Fibroblast of the conjunctiva (primary cell): ENCODE measurements at places on chromosomes 2 and 18.

DNA sequence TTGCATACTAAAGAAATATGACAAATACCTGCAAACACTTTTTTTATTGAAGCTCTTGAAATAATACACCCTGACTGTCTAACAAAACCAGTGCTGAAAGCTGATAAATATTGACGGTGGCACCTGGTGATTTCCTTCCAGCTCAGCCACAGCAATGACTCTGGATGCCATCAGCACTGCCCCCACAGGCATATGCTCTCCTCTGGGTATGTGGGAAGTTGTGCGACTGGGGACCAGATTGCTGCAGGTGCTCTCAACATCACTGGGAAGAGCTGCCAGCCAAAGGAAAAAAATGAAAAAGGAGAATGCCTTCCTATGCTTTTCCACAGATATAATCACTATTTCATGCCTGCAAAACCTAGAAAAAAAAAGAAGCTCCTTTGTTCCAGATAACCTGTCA, 141.5 kb downstream of the PIGN start:
- DNase-seq, result no peak

DNA sequence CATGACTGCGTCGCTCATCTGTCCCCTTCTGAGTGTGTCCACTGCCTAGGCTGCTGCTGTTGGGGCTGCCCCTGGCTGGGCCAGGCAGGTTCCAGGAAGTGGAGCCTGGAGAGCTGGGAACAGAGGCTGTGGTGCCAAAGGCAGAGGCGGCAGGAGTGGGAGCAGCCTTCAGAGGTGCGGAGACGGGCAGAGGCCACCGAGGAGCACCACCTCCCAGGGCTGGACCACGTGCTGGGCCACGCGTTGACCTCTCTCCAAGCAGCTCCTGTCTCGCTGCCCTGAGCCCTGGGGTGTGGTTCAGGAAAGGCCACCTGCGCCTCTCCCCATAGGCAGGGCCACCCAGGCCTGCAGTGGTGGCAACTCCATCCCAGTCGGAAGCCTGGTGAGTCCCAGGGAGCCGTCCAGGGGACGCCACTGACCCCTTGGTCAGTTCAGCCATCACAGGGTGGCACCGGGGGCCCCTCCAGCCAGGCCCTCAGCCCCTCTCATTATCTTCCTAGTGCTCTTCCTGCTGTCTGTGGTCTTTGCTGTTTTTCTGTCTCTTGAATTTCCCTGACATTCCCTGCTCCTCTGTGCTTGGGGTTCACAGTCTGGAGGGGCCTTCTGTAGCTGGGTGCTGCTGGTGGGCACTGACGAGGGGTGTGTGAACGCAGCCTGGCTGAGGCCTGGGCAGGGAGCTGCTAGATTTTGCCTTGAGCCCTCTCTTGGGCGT, 122.8 kb upstream of the HS6ST1 start:
- DNase-seq, result no peak

DNA sequence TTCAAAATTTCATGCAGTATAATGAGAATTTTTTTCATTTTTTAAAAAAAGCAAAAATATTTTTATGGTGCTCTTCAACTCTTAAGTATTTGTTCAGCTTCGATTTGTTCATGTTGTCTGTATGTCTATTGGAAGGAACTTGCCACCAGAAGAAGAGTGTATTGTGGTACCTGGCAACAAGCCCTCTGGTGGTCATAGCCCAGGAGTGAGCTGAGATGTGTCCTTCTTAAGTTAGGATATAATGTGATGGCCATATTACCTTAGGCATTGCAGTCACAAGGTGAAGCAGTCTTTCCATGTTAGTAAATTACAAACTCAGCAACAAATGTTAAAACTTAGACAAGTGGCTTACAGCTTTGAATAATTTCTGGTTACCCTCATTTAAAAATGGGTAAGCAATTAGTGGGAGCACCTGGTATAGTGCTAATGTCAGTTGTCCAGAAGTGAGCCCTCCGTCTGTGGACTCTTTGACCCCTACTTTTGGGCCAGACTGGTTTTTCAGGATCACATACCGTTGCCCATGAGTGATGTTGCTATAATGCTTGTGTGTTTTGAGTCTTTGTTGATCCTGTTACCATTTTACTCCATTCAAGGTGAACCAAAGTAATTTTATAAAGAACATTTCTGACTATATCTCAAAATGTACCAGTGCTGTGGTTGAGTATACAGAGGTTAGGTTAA, 57.4 kb downstream of the MYO1B start:
- no peak for DNase-seq

GRCh38 chr2:105597011-105597805, 147.5 kb upstream of the NCK2 start:
- DNase-seq, result no peak

- DNase-seq, result no peak
Measured at GRCh38 chr2:68246396-68246795, 5.9 kb downstream of the PPP3R1 start.

- no peak for DNase-seq
Measured at GRCh38 chr2:44680983-44681531, 260.4 kb upstream of the SIX3 start.

- DNase-seq, result no peak
Measured at GRCh38 chr2:120764492-120764891, 28.8 kb downstream of the GLI2 start.

DNA sequence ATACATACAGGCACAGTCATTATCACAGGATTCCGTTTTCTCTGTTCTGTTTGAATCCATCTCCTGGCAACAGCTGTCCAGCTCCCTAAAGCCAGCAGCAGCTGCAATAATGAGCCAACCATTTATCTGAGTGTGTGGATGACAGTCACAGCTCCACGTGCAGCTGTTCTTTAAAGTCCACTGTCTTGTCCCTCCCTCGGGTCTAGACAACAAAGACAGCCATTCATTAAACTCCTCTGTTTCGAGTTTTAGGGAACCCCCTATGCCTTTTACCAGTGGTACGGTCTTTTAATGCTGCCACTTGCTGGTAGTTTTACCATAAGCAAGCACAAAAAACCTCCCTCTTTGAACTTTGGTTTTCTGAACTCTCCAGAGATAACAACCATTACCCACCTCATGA, 16.0 kb upstream of the MSGN1 start:
- DNase-seq, result no peak

- no peak for DNase-seq
Measured at GRCh38 chr2:231193216-231193615, 5.2 kb upstream of the ARMC9 start.

- no peak for DNase-seq
Measured at GRCh38 chr2:193668557-193669323, 1474.0 kb upstream of the TMEFF2 start.

DNA sequence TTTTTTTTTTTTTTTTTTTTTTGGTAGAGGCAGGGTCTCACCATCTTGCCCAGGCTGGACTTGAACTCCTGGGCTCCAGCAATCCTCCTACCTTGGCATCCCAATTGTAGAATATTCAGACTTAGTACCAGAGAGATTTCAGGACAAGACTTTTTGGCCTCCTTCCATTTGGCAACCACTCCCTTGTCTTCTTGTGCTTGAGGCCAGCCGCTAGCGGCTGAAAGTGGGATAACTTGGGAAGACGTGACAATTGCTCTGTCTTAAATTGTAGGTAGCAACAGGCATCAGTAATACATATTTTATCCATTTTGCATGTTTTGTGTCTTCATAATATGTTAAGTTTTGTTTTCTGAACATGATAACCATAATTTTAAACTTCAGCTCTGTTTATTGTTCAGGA, 53.3 kb upstream of the TTN start:
- no peak for DNase-seq

- no peak for DNase-seq
Measured at GRCh38 chr2:148882051-148882450, 7.0 kb downstream of the KIF5C start.

GRCh38 chr18:3015204-3015592, 2.3 kb upstream of the LPIN2 start:
- peak; percentile 73 for DNase-seq

GRCh38 chr2:11250400-11251196, 93.8 kb downstream of the ROCK2 start:
- DNase-seq, result no peak

DNA sequence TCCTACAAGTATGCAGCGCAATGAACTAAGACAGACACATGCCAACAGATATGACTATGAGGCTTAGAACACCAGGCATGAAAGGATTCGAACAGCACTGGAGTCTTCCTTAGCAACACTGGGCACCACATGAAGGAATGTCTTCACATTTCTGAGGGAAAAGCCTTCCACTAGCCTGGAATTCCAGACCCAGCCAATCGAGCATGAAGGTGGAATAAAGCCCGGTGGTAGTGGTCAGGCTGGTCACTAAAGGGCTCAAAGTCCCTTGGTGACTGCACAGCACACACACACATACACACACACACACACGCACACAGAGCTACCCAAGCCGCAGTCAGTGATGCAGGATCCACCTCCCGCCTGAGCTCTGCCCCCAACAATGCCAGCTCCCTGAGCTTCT, 19.7 kb upstream of the SFXN5 start:
- DNase-seq, result no peak

DNA sequence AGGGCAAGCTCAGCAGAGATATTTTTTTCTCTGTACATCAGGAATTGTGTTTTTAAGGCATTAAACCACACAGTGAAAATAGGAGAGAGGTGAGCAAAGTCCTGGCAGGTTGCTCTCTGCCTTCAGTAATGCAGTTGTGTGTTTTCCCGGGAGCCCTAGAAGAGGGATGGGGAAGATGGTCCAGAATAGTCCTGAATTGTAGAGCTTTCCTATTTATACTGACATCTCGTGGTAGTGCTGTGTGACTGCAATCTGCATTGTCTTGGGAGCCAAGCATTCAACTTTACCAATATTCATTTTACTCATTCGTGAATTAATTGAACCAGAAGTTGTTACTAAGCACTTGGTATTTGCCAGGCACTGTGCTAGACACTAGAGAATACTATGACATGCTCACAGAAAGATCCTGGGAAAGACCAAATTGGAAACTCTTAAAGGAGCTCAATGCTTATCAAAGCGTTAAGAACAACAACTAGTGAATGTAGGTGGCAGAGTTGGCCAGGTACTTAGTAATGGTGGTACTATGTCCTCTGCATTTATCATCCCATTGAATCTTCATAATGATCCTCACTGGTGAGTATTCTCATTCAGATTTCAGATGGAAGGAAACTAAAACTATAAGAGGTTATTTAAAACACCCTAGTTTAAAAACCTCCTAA, 214.6 kb downstream of the TRIB2 start:
- DNase-seq, result peak; percentile 39

GRCh38 chr2:31319406-31320175, 85.6 kb downstream of the EHD3 start:
- DNase-seq, result peak; percentile 63

DNA sequence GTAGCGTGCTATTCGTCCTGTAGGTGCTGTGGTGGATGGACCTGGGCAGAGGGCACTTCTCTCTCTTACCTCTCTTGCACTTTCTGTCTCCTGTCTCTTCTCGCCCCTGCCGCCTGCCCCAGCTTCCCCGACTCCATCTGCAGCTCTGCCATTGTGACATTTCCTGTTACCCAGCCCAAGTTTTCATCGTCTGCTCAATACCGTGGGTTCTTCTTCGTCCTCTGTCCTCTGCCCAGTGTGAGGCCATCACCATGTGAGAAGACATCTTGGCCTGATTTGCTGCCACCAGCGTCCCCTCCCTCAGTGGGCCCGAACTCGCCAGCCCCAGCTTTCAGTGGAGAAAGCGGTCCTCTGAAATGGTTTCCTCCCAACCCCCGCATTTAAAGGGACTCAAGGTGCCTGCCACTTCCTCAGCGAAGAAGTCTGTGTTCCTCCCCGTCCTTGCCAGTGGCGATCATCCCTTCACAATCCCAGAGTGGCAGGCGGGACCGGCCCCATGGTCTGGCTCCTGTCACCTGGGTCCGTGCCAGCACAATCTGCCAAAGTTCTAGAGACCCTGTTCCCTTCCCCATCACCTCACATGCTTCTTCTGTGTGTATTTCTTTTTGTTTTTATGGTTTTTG, 18.0 kb downstream of the TGOLN2 start:
- DNase-seq, result no peak

DNA sequence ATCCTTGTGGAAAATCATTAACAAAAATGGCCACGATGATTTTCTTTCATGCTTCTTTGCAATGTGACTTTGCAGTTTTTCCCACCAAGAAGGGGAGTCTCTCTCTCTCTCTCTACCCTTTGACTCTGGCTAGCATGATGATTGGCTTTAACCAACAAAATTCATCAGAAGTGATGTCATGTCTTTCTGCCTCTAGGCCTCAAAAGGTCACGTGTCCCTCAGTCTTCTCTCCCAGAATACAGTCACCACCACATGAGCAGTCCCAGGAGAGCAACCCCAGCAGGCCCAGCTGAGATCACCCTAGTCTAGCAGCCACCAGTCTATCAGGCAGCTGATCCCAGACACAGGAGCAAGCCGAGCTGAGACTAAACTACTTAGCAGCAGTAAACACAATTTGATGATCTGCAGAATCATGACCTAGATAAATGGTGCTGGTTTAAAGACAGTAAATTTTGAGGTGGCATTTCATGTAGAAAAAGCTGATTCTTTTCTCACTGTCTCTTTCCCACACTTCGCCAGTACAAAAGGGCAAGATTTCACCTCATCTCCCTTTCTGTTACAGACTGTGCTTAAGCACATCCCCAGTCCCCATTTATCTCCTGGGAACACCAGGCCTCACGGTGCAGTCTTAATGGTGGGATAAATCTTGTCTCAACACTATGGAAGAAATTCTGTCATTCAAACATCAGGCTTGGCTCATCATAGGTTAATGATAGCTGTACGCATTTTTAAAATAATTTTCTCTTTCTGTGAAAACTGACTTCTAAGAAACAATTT, 132.7 kb downstream of the SCG2 start:
- DNase-seq, result no peak

DNA sequence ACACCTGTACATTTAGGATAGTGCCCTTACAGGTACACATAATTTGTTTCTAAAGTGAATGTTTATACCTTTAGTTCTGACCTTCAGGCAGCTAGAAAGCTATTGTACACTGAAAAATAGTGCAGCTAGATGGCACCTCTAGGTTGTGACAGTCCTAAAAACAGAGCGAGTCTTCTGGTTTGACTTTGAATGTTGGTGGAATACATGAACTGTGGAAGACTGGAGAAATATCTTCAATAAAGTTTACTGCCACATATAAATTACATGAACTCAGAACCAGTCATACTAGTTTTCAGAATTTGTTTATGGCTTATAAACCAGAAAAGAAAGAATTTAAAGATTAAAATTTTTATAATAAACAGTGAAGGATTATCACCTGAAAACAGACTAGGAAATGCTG, 58.7 kb upstream of the TWSG1 start:
- no peak for DNase-seq

GRCh38 chr18:8063733-8064132, 496.6 kb downstream of the PTPRM start:
- no peak for DNase-seq

DNA sequence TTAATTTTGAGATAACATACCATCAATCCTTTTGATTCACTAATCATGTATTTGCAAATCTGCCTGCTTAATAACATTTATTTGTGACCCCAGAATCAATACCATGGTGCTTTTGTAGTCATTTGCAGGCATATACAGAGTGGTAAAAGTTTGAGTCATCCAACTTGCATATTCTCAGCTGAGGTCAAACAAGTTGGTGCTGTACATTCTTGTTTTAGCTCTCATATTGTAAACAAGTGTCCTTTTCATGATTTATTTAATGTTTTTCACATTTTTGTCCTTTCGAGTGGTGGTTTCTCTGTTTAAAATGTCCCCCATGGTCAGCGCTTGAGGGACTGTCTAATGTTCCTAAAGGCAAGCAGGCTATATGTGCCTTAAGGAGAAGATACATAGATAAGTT, 17.5 kb downstream of the RAB27B start:
- no peak for DNase-seq
